ENCODE measurements at places on chromosomes 11 and 22. TPM values are rescaled to one million over a fixed set of nuclear protein-coding genes. Genes with fewer than 3 reads are reported as not detected.
A peak's percentile ranks its signal among the peaks of the same experiment; 100 is the strongest.

Gene OR52I2
- not detected for total RNA-seq

Gene CARD16
- 13.1 TPM for total RNA-seq

Gene HTR3B
- total RNA-seq = not detected

Gene C2CD2L
- 14.2 TPM for total RNA-seq

Gene MIOX
- total RNA-seq = not detected

Gene C11orf97
- not detected for total RNA-seq

Gene CABP7
- total RNA-seq = not detected

DNA sequence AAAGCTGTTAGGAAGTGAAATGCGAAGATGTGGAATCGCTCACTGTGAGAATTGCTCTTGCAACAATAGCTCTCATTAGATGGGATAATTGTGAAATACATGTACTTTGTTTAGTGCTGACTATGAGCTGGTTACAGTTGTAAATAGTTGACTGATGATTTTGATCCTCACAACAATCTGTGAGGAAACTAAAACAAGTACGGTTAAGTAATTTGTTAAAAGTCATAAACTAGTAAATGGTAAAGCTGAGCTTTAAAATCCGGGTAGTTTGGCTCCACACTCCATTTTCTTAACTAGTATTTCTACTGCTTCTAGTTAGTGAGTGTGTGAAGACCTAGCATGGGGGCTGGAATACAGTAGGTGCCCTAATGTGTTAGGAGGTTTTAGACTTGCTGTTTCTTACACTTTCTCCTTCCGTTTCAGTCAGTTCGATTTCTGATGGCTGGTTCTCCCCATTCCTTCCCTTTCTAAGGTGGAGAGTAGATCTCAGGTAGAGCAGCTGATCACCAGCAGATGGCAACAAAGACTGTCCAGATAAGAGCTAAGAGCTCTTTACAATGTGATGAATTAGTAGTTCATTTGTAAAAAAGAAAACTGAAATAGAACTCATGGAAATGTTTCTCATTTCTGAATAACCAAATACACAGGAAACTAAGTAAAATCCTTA is 16.3 kb upstream of the CYP2R1 start:
- no peak overlapping the region for H3K27ac ChIP-seq
- peaks cover 46% of the 10 kb centered on the region for H3K4me1 ChIP-seq
- peak; percentile 69 for DNase-seq

DNA sequence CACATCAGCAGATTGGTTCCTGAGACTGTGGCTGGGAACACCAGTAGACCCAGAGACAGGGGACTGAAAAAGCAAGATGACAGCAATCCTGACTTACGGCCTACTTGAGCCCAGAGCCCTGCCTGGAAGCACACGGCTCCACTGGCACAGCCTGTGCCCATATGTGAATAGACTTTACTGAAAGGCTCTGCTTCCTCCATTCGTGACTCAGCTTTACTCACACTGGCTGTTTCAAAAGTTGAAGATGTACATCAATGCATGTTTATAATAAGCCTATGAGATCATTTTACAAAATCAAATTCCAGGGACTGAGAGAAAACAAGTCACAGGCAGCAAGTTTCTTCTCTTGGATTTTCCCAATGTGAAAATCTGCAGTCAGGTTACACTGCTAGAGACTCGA is 134.6 kb upstream of the TEAD1 start:
- H3K4me3 ChIP-seq = no peak overlapping the region
- H3K4me1 ChIP-seq = no peaks in the 10 kb centered on the region
- no peak for DNase-seq

- peaks cover 8% of the 10 kb centered on the region for H3K4me1 ChIP-seq
- no peak for DNase-seq
- H3K4me3 ChIP-seq = no peak overlapping the region
- no peaks in the 10 kb centered on the region for H3K27me3 ChIP-seq
Measured at GRCh38 chr11:71992136-71992730, 6.5 kb upstream of the IL18BP start.

DNA sequence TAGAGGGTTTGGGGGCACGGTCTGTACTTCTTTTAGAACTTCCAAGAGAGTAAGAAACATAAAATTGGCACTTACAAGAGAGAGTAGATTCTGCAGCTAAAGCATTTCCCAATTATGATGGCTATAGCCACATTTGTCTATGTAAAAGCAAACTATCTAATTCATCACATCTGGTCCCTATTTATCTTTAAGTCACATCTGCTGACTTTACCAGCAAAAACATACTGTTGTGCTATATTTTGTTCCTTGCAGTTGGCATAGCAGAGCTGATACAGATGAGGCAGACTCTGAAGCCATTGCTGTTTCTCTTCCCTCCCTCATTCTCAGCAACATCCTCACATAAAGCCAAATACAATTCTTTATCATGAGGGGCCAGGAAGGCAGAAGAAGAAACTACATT is 1533.5 kb upstream of the RAG2 start:
- H3K4me1 ChIP-seq = no peaks in the 10 kb centered on the region
- no peaks in the 10 kb centered on the region for H3K36me3 ChIP-seq
- no peak overlapping the region for H3K27ac ChIP-seq
- no peak for DNase-seq
- H3K27me3 ChIP-seq = no peaks in the 10 kb centered on the region

GRCh38 chr11:111465400-111465799 is 46.8 kb downstream of the BTG4 start:
- H3K36me3 ChIP-seq = no peaks in the 10 kb centered on the region
- peaks cover 6% of the 10 kb centered on the region for H3K27me3 ChIP-seq
- H3K27ac ChIP-seq = no peak overlapping the region
- H3K4me1 ChIP-seq = peaks cover 13% of the 10 kb centered on the region
- DNase-seq = no peak

- DNase-seq = peak; percentile 40
- H3K27ac ChIP-seq = peak overlapping the region; percentile 98
- peaks cover 29% of the 10 kb centered on the region for H3K4me1 ChIP-seq
- H3K4me3 ChIP-seq = peak overlapping the region; percentile 97
- peaks cover 4% of the 10 kb centered on the region for H3K27me3 ChIP-seq
- peaks cover 8% of the 10 kb centered on the region for H3K36me3 ChIP-seq
Measured at GRCh38 chr11:9313648-9314290, 624 bp downstream of the TMEM41B start.

DNA sequence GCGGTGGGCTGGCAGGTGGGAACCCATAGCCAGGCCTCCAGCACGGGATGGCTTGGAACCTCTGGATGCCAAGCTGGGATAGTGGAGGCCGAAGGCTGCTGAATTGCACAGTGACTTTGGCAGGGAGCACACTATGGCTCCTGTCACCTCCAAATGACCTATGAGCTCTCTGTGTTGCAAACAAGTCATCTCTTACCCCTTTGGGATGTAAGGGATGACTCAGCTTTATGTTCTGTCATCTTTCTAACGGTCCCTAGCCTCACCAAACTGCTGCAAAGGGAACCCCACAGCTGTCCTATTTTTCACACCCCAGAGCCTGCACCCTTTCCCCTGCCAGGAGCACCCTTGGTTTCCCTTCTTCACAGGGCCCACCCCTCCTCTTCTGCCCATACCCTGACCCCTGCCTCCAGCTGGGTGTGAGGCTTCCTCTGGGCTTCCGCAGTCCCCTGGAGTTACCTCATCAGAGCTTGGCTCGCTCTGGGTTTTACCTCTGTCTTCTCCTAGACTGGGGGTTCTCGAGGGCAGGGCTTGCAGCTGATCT is 2.7 kb upstream of the SCUBE1 start:
- H3K27me3 ChIP-seq = peaks cover 46% of the 10 kb centered on the region
- no peak overlapping the region for H3K27ac ChIP-seq
- H3K4me3 ChIP-seq = no peak overlapping the region
- peak; percentile 12 for DNase-seq

GRCh38 chr22:40276996-40277823 is 69.1 kb upstream of the ADSL start:
- no peaks in the 10 kb centered on the region for H3K27me3 ChIP-seq
- peak overlapping the region; percentile 98 for H3K27ac ChIP-seq
- peaks cover 27% of the 10 kb centered on the region for H3K36me3 ChIP-seq
- H3K4me3 ChIP-seq = no peak overlapping the region
- peaks cover 49% of the 10 kb centered on the region for H3K4me1 ChIP-seq

- H3K4me1 ChIP-seq = peaks cover 17% of the 10 kb centered on the region
- peak overlapping the region; percentile 77 for H3K4me3 ChIP-seq
- peak overlapping the region; percentile 60 for H3K27ac ChIP-seq
- H3K36me3 ChIP-seq = no peaks in the 10 kb centered on the region
- H3K27me3 ChIP-seq = peaks cover 13% of the 10 kb centered on the region
Measured at GRCh38 chr11:77474684-77475060, 778 bp upstream of the PAK1 start.

GRCh38 chr11:34331329-34331728 is 26.5 kb downstream of the ABTB2 start:
- no peaks in the 10 kb centered on the region for H3K36me3 ChIP-seq
- no peak overlapping the region for H3K4me3 ChIP-seq
- DNase-seq = no peak
- H3K27me3 ChIP-seq = no peaks in the 10 kb centered on the region
- no peak overlapping the region for H3K27ac ChIP-seq

DNA sequence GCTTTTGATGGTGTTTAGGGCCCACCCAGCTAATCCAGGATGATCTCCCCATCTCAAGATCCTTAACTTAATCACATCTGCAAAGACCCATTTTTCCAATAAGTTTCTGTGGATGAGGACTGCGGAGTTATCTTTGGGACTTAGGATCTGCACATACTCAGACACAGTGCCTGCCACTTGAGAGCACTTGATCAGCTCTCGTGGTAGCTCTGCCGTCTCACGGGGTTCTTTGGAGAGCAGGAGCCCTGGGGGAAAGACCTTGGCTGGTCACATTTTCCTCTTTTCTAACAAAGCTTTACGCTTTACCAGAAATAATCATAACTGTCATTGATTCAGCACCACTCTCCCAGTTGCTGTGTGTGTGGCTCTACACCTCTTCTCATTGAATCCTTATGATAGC is 6.1 kb downstream of the HEPHL1 start:
- H3K27me3 ChIP-seq = peaks cover 2% of the 10 kb centered on the region
- no peaks in the 10 kb centered on the region for H3K36me3 ChIP-seq
- H3K27ac ChIP-seq = no peak overlapping the region
- no peak for DNase-seq
- H3K4me3 ChIP-seq = no peak overlapping the region

- H3K4me1 ChIP-seq = no peaks in the 10 kb centered on the region
- no peak overlapping the region for H3K4me3 ChIP-seq
- H3K36me3 ChIP-seq = no peaks in the 10 kb centered on the region
- no peak for DNase-seq
- no peak overlapping the region for H3K27ac ChIP-seq
- H3K27me3 ChIP-seq = peaks cover 1% of the 10 kb centered on the region
Measured at GRCh38 chr11:103703954-103704353, 332.5 kb upstream of the DDI1 start.

DNA sequence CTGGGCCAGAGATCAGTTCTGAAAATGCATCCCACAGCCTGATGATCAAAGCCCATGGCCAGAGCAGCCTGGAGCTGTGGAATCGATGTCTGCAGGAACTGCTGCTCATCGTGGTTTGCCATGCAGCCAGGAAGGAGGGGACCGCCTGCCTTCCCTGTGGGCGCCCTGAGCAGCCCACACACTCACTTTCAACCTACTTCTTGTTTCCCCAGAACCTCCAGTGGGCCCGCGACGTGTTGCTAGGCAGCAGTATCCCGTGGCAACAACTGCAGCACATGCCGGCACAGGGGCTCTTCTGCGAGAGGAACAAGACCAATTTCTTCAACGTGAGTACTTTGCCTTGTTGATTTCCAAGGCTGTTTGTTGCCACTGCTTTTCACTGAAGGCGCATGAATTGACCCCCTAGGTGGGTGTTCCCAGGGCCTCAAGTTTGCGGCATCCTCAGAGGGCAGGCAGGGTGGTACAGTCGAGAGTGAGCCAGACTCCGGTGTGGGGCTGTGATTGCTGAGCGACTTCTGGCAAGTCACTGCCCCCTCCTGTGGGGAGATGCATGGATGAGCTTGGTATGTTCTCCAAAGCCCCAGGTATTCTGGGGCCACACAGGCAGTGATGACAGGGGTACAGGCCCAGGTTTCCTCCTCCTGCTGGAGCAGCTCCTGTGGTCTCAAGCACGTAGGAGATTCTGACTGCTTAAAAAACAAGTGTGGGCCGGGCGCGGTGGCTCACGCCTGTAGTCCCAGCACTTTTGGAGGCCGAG is 47.0 kb upstream of the SUSD2 start:
- peak; percentile 87 for DNase-seq
- H3K4me3 ChIP-seq = no peak overlapping the region
- H3K36me3 ChIP-seq = peaks cover 28% of the 10 kb centered on the region
- H3K27me3 ChIP-seq = no peaks in the 10 kb centered on the region
- H3K27ac ChIP-seq = peak overlapping the region; percentile 33

DNA sequence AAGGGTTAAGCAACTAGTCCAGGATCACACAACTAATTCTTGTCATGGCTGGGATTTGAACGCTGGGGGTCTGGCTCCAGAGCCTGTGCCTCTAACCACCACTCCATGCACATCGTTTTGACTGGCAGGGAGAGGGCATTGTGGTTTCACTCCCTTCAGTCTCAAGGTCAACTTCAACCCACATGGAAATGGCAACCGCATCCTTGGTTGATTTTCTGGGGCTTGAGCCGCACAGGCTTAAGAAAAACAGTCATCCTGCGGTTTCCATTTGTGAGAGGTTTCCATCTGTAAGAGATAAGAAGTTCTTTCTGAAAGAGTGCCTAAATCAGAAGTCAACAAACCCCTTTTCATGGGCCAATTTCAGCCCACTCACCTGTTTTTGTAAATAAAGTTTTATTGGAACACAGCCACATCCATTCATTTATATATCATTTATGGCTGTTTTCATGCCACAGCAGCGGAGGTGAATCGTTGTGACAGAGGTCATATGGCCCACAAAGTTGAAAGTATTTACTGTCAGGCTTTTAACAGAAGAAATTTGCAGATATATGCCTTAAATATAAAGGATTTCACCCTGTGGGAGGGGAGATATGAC is 65.7 kb downstream of the SGSM1 start:
- no peak for DNase-seq
- no peak overlapping the region for H3K27ac ChIP-seq
- peaks cover 1% of the 10 kb centered on the region for H3K27me3 ChIP-seq
- no peaks in the 10 kb centered on the region for H3K36me3 ChIP-seq

DNA sequence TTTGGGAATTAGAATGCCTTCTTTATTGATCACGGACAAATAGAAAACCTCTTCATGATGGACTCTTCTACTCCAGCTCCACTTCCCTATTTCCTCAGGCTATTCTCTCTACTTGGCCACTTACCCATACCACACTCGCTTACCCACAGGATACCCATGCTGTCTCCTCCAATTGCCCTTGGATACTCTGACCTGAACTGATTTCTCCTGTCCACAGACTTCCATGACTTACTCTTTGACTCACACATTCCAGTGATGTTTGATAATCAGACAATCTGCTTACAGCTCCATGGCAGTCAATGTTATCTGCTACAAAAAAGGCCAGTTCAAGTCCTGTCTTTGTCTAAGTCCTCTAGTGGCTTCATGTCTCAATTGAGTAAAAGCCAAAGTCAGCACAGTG is 292.0 kb upstream of the CTSC start:
- H3K36me3 ChIP-seq = no peaks in the 10 kb centered on the region
- no peaks in the 10 kb centered on the region for H3K27me3 ChIP-seq
- no peak overlapping the region for H3K27ac ChIP-seq
- H3K4me1 ChIP-seq = no peaks in the 10 kb centered on the region

Measured in activated CD8-positive, alpha-beta T cell treated with anti-CD3 and anti-CD28 coated beads for 36 hours (primary cell).